ENCODE measurements at places on chromosomes 16 and 17.

- DNase-seq = no peak
Measured at GRCh38 chr16:79165506-79165905, 435.0 kb downstream of the MAF start.

DNA sequence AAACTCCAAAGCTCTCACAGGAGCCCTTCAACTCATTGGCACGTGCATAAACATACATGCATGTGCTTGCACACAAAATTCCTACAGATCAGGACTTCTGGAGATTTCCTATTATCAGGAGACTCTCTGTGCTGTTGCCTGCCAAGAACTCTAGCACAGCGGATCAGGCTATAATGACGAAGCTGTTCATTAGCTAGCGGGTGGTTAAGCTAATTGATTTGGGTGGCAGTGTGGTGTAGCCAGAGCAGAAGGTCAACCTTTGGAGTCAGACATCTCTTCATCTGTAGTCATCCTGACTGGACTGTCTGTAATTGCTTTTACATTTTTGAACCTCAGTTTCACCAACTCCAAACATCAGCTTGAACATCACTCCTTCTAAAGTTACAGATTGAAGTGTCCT is 69.0 kb downstream of the KIF2B start:
- no peak for DNase-seq

- no peak for DNase-seq
Measured at GRCh38 chr17:45789874-45790273, 5.8 kb downstream of the CRHR1 start.

- no peak for DNase-seq
Measured at GRCh38 chr16:11152677-11153331, 103.2 kb downstream of the SOCS1 start.

DNA sequence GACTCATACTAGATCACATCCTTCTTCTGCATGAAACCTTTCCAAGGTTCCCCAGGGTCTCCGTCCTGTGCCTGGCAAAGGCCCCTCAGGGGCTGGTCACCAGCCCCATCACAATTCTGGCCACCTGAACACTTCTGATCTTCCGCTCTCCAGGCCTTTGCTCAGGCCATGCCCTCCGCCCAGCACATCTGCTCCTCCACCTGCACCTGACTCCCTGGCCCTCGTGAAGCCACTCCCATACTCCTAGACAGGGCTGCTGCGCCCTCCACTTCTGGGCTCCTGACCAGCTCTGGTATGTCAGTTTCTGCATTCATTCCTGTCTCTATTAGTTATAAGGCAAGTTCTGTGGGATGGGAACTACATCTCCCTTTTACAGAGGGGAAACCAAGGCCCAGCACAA is 1.9 kb upstream of the MYL11 start:
- no peak for DNase-seq

- DNase-seq = peak; percentile 80
Measured at GRCh38 chr16:89216315-89217137, 977 bp upstream of the ZNF778 start.

DNA sequence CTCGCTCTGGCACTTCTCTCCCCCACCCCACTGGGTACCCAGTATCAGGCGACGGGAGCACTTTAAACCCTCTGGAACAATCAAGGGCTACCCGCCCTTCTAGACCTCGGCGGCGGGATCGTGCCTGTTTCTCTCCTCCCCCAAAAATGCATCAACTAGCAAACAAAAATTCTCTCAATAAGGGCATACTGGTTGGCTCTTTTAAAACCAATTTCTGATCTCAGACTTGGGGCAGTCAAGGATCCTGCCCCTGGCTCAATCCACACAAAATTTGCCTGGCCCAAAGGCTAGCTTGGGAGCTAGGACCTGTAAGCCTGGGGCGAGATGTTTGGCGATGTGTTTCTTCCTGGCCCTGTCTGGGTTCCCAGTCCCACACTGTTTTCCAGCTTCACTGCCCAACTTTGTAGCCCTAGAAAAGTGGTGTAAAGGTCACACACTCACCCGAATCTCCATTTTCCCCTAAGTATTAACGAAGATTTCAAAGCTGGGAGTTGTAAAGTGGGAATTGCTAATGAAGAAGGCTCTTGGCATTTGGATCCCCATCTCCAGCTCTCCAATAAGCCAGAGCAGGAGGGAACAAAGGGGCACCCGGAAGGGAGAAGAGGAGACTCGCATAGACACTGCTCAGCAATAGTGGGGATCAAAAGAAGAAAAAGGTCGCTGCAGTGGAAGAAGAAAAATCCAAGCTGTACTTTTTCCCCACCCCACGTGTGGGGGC is 14.4 kb upstream of the HOXB2 start:
- DNase-seq = no peak

GRCh38 chr16:82199209-82199608 is 29.2 kb upstream of the MPHOSPH6 start:
- DNase-seq = no peak

DNA sequence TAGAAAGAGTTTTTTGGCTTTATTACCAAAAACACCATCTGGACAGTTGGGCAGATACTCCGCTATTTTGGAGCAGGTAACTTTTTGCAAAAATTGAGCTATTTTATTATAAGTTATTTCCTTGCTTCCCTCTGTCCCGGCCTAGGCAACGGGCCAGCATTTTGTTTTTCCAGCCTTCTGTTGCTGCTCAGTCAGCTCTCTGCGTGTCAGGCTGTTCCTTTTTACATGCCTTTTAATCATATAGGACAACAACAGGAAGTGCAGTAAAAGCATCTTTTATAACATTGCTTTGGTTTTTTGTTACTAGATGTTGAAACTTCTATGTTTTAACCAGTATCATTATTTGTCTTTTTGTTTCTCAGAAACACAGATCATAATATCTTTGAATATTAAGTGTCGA is 30.4 kb downstream of the PPM1D start:
- DNase-seq = no peak

GRCh38 chr16:88467541-88467944 is 14.5 kb downstream of the ZFPM1 start:
- DNase-seq = no peak

- DNase-seq = no peak
Measured at GRCh38 chr17:10738521-10739258, 8.9 kb upstream of the TMEM220 start.

DNA sequence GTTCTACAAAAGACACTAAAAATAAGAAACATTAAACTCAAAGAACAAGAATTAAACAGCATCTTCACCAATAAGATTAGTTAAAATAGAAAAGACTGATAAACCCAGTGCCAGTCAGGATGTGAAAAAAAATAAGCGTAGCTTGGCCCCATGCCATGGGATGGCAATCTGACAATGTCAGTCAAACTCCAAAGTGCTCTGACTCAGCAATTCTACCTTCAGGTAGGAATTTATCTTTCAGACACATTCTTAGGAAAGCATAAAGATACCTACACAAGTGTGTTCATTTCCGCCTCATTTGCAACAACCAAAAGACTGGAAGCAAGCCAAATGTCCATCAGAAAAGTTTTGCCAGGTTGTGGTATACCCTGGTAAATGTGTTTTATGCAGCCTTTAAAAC is 9.1 kb upstream of the MPO start:
- DNase-seq = no peak

GRCh38 chr17:18004884-18005305 is 32.2 kb downstream of the DRC3 start:
- no peak for DNase-seq

DNA sequence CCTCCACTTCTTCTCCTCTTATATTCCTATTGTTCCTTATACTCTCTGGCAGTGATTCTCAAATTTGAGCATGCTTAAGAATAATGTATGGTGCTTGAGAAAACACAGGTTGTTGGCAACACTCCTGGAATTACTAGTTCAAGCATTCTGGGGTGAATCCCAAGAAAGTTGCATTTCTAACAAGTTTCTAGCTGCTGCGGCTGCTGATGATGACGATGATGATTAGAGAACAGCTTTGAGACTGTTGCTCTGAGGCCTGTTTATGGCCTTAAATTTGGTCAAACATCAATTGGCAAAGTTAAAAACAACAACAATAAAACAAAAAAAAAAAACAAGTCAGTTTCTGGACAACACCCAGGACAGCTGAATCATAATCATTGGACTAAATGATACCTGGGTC is 961.9 kb downstream of the CDH11 start:
- DNase-seq = no peak

GRCh38 chr17:57940653-57941329 is 14.4 kb downstream of the CUEDC1 start:
- no peak for DNase-seq

DNA sequence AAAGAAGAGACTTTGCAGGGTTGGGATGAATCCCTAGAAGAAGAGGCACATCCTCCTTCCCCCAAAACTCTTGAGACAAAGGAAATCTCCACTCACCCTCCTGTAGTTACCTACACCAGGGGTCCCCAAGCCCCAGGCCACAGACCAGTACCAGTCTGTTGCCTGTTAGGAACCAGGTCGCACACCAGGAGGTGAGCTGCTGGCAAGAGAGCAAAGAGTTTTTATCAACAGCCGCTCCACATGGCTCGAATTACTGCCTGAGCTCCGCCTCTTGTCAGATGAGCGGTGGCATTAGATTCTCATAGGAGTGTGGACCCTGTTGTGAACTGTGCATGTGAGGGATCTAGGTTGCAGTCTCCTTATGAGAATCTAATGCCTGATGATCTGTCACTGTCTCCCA is 98.9 kb downstream of the CCT6B start:
- DNase-seq = no peak

- no peak for DNase-seq
Measured at GRCh38 chr17:67050066-67050465, 5.7 kb downstream of the CACNG1 start.

DNA sequence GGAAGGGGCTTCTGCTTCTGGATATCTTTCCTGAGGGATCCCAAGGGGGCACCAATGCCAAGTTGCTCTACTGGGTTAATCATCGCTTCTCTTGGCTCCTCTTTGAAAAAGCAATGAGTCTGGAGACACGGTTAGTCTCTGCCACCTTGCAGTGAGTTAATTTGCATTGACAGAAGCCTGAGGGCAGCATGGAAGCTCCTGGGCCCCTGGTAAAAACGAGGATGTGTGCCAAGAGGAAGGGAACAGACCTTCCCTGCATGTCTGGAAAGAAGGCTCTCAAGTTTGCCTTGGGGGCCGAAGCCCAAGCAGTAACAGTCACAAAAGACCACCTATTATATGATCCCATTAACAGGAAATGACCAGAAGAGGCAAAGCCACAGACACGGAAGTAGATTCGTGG is 86.7 kb downstream of the IRX5 start:
- DNase-seq = no peak

- DNase-seq = no peak
Measured at GRCh38 chr16:55778757-55779156, 54.1 kb downstream of the CES1 start.

DNA sequence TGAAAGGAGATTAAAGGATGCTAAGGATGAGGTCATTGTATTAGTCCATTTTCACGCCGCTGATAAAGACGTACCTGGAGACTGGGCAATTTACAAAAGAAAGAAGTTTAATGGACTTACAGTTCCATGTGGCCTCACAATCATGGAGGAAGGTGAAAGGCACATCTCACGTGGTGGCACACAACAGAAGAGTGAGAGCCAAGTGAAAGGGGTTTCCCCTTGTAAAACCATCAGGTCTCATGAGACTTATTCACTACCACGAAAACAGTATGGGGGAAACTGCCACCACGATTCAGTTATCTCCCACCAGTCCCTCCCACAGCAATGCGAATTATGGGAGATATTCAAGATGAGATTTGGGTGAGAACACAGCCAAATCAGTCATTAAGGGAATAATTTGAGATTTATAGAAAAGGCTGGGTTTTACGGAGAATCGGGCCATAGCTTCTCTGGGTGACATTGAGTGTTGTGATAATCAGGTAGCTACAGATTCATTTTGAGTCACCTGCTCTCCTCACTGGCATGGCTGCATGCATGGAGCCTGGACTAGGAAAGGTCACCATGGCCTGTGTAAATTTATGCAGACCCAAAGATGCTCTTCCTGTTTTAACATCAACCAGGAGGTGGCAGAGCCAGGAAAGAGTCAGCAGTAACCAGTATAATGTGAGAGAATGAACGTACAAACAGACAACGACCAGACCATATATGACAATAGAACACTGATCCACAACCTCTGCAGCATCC is 40.5 kb upstream of the DYNLRB2 start:
- DNase-seq = no peak

DNA sequence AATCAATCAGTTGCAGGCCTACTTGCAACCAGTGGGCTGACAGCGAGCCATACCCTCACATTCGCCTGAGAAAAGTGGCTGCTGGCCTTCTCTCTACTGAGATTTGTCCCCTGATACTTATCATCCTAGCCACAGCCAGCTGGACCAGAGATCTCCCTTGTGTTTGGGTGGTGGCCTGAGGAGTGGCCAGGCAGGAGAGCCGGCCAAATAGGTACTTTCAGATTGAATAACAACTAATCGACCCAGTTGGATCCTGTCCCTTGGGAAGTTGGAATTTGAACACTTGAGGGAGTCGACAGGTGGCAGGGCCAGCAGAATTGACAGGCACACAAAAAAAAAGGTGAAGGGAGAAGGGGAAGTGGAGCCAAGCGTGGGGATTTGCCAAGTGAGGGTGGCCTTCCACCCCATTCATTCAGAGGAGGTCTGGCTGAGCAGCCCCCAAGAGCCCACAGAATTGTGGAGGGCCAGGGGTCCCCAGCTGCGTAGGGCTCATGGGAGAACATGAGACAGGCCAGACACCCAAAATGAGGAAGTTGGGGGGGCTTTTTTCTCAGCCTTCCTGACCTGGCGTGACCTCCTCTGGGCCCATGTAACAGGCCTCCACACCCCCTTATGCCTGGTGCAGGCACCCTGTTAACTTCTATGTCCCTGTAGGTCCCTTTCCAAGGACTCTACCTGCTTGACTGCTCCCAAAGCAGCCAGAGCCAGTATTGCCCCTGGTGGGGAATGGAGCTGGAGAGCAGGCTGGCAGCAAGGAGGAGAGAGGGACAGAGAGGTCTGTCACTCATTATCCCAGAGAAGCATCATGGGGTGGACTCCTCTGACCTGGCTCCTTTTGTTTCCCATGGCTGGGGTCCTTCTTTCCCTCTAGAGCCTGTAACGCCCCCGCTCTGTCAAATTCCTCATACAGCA is 2.9 kb upstream of the RANGRF start:
- DNase-seq = no peak

DNA sequence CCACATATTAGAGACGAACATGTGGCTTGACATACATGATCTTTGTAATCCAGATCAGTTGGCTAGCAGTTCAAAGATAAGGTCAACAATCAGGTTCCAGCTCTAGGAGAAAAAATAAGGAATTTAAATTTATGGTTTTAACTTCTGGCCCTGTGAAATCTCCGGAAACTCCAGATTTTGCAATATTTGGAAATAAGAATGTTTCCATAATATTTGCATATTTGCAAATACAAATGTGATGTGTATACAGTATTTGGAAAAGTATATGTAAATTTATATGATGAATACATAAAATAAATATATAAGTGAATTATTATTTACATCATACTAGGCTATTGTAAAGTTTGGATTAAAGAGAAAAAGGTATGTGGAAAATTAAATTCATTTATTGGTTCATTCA is 97.1 kb downstream of the KCNJ2 start:
- DNase-seq = no peak

All from activated CD4-positive, alpha-beta T cell treated with anti-CD3 and anti-CD28 coated beads, Interleukin-2, Interleukin-4, amounts not matched to agents 100 ng/mL and 50 ng/mL, durations not matched to agents 16 hours and 8 hours (primary cell).